NCI-H524 (cell line): ENCODE measurements at places on chromosomes 12 and 14.

- DNase-seq: no peak
Measured at GRCh38 chr14:61174987-61175386, 106.2 kb downstream of the TMEM30B start.

DNA sequence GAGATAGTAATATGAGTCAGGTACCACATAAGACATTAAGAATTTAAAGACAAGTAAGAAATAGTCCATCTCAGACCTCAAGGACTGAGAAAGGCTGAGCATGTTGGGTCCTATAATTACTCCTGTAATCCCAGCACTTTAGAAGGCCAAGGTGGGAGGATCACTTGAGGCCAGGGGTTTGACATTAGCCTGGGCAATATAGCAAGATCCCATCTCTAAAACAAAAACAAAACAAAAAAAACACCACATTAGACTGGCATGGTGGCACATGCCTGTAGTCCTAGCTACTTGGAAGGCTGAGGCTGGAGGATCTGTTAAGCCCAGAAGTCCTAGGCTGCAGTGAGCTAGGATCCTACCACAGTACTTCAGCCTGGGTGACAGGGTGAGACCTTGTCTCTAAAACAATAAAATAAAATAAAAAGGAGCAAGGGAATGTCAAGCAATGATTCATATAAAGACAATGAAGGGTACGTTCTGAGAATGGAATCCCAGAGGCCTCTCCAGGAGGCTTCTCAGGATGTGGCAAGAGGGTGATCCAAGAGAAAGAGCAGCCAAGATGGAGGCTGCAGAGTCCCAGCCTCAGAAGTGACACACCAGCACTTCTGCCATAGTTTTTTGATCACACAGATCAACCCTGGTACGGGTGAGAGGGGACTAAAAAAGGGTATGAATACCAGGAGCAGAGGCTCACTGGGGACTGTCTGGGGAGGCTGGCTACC, 206.4 kb downstream of the CRADD start:
- no peak for DNase-seq

DNA sequence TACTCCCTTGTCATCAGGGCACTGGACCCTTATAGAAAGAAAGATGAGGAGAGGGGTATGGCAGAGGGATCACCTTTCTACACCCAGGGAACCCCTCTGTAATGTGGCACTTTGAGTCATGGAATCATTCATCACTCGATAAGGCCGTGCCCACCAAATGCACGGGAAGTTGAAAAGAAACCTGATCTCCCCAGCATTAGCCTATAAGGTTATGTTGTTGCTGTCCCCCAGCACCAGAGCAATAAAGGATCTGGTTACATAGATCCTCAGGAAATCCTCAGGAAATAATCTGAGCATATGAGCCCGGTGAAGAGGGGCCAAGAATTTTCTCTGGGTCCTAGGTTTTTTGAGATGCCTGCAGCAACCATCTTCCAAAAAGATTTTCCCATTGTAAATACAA, 148.8 kb upstream of the CRY1 start:
- DNase-seq: peak; percentile 11

GRCh38 chr12:91980389-91980821, 165.2 kb downstream of the BTG1 start:
- no peak for DNase-seq

DNA sequence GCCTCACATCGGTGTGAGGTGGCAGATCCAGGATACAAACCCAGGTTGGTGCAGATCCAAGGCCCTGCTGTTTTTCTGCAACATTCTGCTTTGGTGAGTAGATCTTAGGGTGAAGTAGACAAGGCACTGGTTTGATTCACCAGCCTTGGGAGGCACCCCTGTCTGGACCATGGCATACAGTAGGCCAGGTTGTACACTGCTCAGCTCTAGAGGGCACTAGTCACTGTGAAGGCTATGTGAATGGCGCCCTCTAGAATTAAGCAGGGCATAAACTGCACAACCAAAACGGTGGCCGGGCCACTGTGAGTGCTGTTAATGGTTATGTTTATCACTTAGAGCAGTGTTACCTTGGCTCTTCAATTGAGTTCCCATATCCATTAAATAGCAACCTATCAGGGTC, 280.6 kb upstream of the PWP1 start:
- DNase-seq: peak; percentile 56

DNA sequence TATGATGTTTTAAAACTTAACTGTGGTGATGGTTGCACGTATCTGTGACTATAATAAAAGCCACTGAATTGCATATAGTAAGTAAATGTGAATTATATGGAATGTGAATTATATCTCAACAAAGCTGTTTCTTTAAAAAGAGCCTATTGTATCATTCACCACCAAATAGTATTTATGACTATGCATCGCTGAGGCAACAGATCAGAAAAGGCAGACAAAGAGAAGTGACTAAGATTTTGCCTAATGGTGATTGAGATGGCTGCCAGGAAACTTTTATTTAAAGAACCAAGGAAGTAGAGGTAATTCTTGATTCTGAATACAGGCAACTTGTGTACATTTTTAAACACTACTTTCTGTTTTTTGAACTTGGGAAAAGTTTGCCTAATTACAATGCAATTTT, 31.7 kb downstream of the DHRS7 start:
- DNase-seq: no peak

DNA sequence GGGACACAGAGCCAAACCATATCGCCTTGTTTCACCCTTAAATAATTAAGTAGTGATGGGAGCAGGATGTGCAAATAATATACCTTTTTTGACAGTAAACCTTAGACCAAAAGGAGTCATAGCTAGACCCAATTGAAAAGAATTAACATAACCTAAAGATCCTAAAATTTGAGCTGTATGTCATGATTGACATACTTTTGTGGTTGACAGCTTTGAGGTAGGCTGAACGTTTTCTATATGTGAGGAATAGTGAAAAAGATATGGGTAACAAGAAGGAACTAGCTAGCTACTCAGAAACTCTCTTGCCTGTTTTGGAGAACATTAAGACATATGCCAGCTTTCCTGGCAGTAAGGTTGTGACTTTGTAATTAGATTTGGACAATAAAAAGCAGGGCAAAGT, 320.6 kb downstream of the KCNC2 start:
- no peak for DNase-seq

GRCh38 chr14:20680843-20681347, 3.5 kb upstream of the RNASE4 start:
- no peak for DNase-seq

- peak; percentile 63 for DNase-seq
Measured at GRCh38 chr12:57610554-57611107, 604 bp upstream of the ARHGEF25 start.

- DNase-seq: no peak
Measured at GRCh38 chr14:63712123-63712522, 15.7 kb downstream of the SGPP1 start.

DNA sequence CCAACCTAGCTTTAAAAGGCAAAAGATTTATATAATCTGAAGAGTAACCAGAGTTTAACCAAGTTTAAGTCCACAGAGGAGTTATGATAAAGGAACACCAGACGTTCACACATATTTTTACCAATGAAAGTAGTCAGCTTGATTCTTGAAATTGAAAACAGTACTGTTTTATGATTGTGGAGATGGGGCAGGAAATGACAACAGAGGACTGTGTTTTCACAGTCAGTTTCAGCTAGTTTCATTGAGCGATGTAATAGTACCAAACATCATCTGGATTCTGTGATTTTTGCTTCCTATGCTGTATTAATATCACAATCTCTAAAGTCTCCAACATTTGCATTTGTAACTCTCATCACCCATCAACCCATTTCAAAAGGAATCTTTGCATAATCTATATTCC, 34.2 kb upstream of the SLC6A15 start:
- DNase-seq: no peak

- DNase-seq: peak; percentile 94
Measured at GRCh38 chr14:101707068-101707842, 54.3 kb upstream of the PPP2R5C start.

DNA sequence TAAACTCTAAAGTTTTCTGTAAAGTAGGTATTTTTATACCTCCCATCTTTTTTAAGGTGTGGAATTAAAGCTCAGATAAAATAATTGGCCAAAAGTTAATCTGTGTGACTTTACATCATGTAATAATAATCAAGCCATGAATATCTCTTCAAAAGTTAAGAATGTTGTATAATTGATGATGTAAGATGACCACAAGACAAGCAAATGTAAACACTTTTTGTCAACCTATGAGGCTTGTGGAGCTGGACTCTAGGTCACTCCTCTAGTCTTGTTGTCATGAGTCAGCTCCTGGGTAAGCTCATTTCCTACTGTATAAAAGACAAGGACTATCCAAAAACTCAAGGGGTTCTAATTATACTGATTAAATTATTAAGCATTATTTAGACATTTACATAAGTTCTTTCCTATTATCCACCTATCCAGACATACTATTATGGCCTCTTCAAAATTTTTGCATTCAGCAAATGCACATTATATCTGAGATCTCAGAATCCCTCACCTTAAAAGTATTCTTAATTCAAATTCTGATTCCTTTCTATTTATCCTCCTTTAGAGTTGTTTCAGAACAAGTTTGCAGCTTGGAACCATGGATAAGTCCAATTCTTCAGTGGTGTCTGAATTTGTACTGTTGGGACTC, at the start of gene OR4K5:
Gene OR4K5, plus strand, starts transcription at position 587 of the 637 bp plus-strand sequence. Its CDS starts 0 bp downstream, at position 587.
- no peak for DNase-seq

DNA sequence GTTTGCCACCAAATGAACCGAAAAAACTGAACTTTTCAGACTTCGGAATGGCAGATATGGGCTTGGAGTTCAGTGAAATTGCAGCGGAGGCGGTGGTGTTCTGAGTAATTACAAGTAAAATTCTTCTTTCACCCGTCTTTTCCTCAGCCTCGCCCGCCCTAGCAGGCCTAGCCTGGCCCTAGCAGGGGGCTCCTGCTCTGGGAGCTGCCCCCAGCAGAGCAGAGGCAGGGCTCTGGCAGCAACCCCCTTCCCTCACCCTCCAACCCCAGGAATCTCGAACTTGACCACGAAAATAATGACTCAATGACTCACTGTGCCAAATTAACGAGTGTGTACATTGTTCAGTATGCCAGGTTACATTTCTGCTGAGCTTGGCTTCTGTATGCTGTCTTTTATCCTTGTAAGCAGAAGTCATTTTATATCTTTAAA, 1.1 kb downstream of the PAPLN start:
- DNase-seq: no peak

DNA sequence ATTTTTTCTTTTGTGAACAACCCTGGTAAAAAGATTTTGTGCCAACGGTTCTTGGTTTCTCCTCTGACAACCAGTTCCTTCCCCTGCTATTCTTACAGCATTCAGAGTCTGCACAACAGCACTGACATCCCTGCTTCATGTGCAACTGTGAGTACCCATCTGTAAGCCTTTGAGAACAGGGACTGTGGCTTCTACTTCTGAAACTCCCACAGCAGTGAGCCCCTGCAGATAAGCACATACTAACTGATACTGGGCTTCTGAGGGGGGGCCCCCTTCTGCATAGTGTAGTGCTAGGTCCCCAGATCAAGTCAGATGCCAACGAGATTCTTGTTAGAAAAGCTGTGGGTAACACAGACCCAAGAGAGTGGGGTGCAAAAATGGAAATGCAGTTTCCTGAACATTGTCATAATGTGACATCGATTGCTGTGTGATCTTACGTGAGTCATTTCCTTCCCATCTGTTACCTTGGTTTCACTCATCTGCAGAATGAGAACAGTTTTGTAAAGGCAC, 11.1 kb upstream of the NINJ2 start:
- DNase-seq: no peak

DNA sequence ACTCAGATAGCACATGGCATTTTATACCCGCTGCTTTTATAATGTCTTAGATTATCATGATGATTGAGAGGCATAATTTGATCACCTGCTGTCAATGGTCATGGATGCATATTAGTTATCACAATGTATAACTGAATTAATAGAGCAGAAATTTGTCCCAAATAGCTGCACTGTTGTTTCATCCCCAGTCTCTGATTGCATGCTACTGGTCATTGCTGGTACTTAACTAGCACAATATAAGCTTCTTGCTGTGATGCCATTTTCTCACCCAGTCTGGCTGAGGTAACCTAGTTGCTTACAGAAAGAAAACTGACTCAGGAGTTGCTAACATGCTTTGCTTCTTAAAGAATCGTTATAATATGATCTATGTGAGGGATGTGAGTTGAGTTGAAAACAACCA, 76.8 kb upstream of the PLEKHA5 start:
- DNase-seq: no peak

DNA sequence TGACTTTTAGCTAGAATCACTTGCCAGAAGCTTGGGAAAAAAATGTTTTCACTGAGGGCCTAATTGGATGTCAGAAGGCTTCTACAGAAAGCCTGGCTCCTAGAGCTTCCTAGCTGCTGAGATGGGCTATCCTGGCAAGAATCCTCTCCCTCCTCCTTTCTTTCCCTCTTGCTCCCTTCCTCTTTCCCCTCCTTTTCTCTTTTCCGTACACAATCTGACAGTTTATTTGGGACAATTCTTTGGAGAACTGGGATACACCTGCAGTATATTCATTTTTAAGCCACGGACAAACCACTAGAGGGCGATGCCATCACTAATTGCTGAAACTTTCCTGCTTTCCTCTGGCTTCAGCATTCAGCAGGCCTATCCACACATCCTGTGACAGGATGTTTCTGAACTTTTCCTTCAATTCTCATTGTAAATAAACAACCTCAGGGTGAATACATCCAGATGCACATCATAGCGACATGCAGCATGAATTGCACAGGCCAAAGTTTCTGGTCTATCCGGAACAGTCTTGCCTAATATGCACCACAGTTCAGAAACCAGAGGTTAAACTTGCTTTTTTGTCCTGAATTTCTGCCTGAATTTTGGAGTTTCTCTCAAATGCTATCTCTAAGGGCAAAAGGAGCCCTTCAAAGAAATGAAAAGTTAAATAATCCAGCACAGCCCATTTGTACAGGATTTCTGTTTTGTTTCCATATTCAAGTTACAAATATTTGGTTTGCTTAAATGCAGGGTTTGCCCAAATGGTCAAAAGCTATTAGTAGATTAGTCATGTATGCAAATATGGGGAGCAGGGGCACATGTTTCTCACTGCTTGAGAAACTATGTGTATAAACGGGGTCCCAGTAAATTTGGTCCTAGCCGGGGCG, 142.8 kb downstream of the PAWR start:
- DNase-seq: peak; percentile 34

GRCh38 chr12:52313926-52314325, 7.3 kb downstream of the KRT83 start:
- no peak for DNase-seq

GRCh38 chr12:107514887-107515445, 170.6 kb upstream of the PWP1 start:
- DNase-seq: no peak

DNA sequence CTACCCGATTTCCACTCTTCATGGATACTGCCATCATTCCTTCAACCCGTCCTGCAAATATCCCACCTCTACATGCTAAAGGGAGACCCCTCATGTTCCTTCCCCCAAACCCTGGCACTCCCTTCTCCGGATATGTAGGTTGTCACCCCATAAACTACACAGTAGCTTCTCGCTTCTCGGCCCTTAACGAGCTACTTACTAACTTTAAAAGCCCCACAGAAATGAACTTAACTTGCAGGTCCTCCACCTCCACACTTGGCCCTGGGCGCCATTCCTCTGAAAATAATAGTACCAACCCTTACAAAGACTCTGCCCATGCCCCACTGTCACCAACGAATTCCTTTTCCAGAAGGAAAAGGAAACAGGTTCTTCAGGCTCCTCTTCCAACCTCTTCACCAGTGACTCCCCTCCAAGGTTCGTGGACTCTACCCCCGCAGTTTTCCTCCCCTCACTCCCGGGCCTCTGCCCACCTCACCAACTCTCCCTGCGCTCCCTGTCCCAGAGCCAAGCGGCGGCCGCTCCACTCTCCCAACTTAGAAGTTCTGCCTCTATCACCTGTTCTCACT, 1.2 kb downstream of the SPPL3 start:
- DNase-seq: no peak
